ENCODE measurements at places on chromosomes 16 and 17.
A peak's percentile ranks its signal among the peaks of the same experiment; 100 is the strongest.

DNA sequence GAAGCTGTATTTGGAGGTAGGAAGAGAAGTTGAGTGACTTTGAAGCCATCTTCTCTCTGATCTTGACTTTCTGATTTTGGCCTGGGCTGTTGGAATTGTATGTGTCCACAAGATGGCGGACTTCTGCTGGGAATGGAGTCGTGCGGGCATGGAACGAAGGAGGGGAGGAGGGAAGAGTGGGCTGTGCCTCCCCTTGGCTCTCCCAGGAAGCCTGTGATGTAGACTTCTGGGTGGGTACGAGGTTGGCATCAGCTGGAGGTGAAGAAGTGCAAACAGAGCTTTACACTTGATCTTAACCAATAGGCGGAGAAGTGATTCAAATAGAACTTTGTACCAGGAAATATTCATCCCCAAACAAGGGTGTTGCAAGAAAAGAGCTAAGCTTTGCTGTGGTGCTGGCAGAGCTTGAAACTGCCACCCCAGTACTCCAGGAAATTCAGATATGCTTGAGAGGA lies 7.4 kb upstream of the TMEM220 start:
- DNase-seq, result peak; percentile 28

DNA sequence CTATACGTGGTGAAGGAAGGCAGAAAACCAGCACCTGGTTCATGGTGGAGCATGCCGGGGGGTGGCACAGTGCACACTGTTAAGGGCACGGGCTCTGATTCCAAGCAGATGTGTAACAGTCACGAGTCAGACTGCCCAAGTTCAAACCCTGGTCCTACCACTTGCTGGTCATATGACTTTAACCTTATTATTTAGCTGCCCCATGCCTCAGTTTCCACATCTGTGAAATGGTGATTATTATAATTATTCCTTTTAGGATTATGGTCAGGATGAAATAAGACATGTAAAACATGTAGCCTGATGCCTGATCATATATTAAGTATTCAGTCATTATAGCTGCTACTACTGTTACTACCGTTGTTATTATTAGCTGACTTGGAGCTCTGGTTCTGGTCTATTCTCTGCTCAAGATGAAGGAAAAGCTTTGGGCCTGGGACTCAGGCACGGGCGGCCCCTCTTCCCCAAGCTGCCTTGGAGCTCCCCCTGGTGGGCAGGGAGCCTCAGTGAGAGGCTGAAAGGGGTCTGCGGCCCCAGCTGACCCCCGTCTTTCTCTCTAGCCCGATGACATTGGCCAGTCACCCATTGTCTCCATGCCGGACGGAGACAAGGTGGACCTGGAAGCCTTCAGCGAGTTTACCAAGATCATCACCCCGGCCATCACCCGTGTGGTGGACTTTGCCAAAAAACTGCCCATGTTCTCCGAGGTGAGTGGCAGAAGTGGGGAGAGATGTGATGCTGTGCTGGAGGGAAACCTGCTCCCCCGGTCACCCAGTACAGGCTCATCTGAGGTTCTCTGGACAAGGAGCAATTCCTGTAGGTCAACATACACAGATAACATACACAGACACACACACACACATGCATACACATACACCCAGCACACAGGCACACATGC lies 14.0 kb downstream of the NR1D1 start:
- peak; percentile 46 for DNase-seq

GRCh38 chr17:13395862-13396261 lies 205.9 kb downstream of the HS3ST3A1 start:
- no peak for DNase-seq

DNA sequence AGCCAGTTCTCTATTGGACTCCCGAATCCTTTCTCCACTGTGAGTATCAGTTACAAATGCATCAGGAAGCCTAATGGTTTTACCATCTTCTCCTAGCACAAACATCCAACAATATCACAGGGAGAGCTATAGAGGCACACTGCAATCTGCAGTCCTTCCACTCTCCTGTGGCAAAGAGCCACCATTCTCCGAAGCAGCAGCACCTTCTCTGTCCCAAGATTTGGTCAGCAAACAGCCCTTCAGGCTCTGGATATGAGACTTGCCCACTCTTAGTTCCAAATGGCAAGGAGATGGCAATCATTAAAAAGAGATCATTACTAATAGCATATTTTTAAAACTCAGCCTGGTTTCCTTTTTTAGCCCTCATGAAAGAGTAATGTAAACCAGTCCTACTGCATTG lies 223.4 kb downstream of the HS3ST3A1 start:
- DNase-seq, result no peak

DNA sequence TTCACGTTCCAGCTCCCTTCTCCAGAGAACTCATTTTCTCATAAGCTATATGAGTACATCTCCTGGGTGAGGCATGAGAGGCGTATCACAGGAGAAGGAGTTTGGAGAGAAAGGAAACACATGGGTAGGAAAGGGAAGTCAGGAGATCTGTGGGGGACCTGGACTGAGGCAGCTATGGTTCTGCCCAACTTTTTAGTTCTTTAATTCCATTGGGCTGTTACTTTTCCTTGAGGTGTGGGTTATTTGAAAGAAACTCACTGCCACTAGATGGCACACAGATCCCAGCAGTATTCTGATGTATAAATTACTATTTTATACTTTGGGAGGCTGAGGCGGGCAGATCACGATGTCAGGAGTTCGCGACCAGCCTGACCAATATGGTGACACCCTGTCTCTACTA lies 63.6 kb downstream of the NUP93 start:
- no peak for DNase-seq

GRCh38 chr16:27539120-27539519 lies 10.6 kb downstream of the GTF3C1 start:
- no peak for DNase-seq

GRCh38 chr16:59124056-59124455 lies 389.9 kb upstream of the GOT2 start:
- DNase-seq, result no peak

- DNase-seq, result no peak
Measured at GRCh38 chr17:73686961-73687360, 42.7 kb upstream of the SDK2 start.

DNA sequence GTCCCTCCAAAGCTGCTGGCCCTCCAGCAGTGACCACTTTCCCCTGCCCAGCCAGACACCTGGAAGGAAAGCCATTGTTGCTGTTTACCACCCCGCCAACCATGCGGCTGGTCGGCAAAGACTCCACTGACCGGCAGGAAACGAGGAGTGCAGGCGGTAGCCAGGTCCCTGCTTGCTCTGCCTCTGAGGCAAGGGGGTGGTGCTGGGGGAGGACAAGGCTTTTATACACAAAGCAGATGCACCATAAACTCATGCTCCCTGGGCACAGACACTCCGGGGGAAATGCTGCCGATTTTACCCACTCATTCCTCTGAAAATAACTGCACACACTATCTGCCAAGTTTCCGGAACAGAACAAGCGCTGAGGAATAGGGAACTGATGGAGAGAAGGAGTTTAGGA lies 62.8 kb upstream of the GRIN2A start:
- no peak for DNase-seq

DNA sequence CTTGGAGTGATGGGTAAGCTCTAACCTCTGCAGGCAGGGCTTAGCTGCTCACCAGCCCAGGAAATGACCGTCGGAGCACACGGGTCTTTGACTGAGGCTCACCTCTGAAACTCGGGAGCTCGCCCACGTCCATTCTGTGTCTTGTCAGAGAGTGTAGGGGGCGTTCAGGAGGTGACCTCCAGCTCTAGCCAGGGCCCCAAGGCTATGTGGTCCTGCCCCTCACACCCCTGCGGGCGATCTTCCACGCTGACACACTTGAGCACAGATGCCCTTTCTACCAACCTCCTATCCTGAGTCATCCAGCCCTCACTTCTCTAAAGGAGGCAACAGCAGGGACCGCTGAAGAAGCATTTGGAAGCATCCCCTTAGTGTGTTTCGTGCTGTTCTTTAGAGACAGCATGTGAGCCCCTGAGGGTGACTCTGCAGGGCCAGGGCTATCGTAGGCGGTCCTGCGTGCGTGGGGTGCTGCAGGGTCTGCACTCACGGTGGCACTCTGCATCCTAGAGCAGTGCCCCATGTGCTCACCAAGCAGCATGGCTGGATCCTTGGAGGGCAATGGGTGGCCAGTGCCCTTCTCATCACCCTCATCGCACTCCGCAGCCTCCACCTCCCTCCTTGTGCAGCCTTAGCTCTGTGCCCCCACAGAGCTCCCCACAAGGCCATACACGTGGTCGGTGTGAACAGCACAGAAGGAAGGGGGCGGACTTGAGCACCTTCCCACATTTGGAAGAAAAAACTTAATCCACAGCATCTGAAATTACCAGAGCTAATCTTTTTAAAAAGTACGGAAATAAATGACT lies 33.8 kb downstream of the SLC47A1 start:
- no peak for DNase-seq

- no peak for DNase-seq
Measured at GRCh38 chr17:49437696-49438435, 23.2 kb upstream of the PHB1 start.

DNA sequence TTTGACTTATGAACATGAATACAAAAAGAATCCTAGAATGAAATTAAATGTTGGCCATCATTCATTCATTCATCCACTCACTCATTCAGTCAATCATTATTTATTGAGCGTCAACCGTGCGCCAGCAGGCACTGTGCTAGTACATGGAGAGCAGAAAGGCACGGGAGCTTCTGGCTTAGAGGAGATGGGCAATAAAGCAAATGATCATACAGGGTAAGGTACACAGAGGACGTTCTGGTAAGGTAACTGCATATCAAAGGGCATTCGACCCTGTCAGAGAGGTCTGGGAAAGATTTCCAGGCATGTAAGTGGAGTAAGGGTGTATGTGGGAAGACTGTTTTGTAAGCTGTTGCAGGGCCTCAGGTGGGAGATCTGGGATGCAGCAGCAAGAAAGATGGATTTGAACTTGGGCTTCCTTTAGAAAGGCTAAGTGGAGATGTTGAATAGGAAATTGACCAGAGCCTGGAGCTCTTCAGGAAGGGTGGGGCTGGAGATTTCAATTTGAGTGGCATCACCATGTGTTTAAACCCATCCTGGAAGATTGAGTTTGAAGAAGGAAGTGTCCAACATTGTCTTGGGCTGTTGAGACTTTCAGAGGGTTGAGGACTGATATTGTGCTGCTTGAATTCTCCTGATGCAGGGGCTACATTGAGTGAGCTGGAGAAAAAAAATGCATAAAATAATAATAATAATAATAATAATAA lies 2.8 kb upstream of the MSI2 start:
- DNase-seq, result no peak
